AG04449 (cell line): ENCODE measurements at places on chromosomes 1 and 21.
A peak's percentile ranks its signal among the peaks of the same experiment; 100 is the strongest.

GRCh38 chr1:70420320-70420719, 9.3 kb downstream of the CTH start:
- no peak for DNase-seq

GRCh38 chr1:221149555-221150075, 270.4 kb downstream of the HLX start:
- no peak for DNase-seq

GRCh38 chr1:11527541-11528452, 48.8 kb downstream of the DISP3 start:
- DNase-seq = no peak

- peak; percentile 59 for DNase-seq
Observed at GRCh38 chr1:204213668-204214662, at the start of gene GOLT1A. Gene GOLT1A (minus strand): TSS chr1:204213988. CDS start chr1:204213906, 82 bp downstream.

- no peak for DNase-seq
Observed at GRCh38 chr1:171961861-171962260, 120.6 kb downstream of the DNM3 start.

- no peak for DNase-seq
Observed at GRCh38 chr1:158930504-158930903, 848 bp upstream of the PYHIN1 start.

GRCh38 chr1:154495496-154496273, 6.3 kb upstream of the TDRD10 start:
- DNase-seq = no peak

DNA sequence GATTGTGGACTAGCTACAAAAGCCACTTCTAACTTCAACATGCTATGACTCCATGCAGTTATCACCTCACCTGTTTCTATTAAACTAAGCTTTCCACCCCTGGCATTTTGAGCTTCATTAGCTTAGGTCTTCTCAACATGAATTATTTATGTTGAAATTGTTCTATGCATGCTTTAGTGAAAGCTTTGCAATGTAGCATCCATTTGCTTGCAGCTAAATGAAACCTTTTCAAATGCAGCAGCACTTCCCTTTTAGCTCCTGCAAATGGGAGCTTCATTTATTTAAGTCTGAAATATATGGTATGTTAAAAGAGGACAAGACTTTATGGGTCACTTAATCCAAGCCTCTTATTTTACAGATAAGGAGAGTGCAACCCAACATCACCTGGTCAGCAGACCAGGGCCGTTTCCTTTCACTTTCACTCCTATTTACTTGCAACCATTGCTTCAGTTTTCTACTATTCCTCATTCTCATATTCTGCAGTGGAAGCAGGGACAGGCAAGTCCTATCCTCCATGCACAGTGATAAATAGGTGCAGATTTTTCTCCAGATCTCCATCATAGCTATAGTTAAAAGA, 56.4 kb upstream of the SAMSN1 start:
- no peak for DNase-seq

GRCh38 chr1:177897281-177897997, 72.4 kb downstream of the SEC16B start:
- no peak for DNase-seq

DNA sequence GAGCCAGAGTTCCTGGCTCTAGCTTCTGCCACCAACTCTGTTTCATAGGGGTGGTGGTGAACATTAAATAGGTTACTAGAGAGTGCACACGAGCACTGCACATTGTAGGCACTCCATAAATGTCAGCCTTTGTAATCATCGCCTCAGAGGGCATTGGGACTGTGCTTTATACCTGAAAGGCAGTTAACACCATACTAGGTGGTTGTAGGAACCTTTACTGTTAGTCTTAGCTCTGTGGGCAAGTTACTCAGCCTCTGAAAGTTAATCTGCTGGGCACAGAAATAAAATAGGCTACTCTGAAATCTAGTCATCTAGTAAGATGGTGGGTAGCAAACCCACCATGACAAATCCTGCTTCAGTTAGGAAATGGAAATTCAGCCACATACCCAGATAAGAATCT, 37.6 kb downstream of the ARID1A start:
- no peak for DNase-seq

DNA sequence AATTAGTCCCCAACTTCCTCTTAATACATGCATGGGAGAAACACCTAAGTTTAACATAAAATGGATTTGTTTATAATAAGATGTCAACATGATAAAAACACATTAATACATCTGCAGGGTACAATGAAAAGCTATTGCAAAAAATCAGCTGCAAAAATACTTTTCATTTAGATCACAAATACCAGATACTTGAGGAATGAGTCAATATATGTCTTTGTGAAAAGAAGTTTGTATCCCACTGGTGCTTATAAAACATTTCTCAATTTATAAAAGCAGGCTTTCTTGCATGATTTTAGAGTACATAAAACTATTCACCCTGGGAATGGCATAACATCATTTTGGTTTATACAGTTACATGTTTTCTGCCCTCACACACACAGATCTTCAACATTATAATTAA, 18.6 kb upstream of the PRKAA2 start:
- peak; percentile 10 for DNase-seq

DNA sequence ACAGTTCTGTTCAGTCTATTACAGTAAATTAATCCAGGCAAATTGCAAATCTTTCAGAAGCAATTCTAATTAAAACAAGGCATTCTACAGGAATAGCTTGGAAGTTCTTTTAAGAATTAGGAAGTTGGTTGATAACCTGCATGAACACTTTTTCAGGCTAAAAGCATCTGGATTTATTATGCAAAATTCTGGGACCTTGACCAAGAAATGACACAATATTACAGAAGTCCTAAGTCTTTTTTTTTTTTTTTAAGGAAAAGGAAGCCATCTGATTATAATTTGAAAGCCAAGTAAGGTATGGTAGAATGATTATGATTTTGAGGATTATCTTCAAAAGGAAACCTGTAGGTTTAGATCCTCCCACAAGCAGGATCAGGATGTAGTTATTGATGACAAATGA, 74.7 kb upstream of the KCNK2 start:
- DNase-seq = no peak

DNA sequence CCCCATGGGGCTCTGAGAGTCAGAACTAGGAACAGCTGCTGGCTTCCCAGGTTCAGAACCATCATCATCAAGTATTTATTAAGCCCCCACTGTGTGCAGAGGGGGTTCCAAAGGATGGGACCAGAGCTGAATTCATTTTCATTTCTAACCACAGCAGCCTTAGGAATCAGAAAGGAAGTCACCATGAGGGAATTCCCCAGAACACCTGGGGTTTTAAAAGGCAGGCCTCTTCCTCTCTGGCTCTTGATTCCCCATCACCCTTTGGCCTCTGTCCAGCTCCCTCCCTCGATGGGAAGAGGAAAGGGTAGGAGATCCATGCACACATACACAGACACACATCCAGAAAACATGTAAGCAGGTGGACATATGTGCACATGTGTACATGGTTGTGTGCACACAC, 1.3 kb upstream of the KCNN3 start:
- DNase-seq = no peak

DNA sequence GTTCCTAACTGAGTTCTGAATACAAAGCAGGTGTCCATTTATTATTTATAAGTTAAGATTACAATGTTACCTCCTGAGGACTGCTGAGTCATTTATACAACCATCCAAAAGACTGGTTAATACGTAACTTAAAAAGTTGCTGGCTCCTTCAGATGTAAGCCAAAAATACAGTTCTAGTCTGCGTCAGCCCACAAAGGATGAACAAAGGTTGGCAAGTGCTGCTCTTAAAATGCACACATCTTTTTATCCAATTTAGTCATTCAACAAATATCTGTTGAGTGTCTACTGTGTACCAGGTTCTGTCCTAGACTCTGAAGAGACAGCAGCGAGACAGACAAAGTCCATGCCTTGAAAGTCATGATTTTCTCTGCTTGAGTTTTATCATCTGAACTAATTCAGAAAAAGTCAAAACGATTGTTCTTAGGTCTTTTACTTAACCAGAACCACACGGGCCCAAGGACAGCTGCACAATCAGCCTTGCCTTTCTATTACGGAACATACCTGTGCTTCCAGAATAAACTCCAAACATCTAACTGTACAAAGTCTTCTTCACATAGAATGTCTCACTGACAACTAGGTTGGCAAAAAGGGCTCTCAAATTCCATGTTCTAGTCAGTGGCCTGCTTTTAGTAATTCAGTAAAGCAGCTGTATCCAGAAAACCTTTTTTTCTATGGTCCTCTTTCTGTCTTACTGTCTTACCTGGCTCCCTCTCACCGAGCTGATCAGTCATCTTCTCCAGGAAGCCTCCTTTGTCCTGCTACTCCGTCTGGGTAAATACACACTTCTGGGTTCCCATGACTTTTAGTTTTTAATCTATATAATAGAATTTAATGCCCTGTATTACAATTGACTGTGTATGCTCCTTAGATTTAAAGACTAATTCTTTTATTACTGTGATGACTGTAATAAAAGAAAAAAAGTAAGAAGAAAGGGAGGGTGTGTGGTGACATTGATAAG, 15.5 kb upstream of the CNN3 start:
- DNase-seq = no peak

DNA sequence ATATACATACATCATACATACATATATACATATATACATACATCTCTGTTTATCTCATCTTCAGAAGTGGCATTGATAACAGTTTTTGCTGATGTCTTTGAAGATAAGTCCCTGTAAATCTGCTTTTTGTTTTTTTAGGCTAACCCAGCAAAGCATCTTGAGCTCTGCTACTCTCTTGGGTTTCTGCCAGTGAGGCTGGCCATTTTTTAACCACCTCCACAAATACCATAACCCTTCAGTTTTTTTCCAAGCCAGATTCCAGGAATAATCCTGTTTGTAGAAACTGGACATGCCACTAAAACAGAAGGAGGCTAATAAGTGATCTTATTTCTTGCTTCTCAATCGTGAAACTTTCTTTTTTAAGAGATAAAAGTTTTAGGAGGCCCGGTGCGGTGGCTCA, 21.6 kb downstream of the SDHC start:
- DNase-seq = no peak

DNA sequence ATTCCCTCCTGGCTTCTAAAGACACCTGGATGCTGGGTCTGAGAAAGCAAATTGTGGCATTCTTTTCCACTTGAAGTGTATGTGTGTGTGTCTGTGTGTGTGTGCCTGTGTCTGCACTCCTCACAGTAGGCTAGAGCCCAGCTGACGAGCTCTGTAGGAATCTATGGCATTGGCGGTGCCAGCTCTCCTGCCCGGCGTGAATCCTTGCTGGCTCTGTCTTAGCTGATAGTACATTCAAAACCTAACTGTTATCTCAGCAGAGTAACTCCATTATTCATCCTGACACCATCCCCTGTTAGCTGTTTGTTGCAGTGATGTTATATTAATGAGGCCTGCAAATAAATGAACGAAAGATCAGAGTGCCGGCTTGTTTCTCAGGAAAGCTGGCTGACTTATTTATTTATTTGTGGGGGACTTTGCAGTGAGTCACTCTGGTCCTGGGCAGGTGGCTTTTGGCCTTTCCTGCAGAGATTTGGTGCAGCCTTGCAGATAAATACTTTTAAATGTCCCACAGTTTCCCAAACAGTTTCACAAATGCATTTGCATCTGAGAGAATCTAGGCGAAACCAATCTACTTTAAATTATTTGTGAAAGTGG, 160.6 kb upstream of the CD34 start:
- DNase-seq = no peak

DNA sequence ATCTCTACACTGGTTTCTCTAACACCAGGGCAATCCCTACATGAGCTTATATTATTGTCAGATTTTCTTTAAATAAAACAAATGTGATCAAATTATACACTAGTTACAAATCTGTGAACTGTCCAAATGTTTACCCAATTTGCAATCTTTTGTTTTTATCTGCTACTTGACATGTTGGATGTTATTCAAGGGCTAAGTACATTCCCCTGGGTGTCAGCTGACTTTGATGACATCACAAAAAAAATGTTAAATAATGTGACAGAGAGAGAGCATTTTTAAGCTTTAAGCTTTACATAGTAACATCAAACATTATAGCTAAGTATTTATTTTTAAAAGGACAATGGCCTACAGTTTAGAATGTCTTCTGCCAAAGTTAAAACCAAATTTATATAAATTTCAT, 431.3 kb upstream of the PKN2 start:
- no peak for DNase-seq

DNA sequence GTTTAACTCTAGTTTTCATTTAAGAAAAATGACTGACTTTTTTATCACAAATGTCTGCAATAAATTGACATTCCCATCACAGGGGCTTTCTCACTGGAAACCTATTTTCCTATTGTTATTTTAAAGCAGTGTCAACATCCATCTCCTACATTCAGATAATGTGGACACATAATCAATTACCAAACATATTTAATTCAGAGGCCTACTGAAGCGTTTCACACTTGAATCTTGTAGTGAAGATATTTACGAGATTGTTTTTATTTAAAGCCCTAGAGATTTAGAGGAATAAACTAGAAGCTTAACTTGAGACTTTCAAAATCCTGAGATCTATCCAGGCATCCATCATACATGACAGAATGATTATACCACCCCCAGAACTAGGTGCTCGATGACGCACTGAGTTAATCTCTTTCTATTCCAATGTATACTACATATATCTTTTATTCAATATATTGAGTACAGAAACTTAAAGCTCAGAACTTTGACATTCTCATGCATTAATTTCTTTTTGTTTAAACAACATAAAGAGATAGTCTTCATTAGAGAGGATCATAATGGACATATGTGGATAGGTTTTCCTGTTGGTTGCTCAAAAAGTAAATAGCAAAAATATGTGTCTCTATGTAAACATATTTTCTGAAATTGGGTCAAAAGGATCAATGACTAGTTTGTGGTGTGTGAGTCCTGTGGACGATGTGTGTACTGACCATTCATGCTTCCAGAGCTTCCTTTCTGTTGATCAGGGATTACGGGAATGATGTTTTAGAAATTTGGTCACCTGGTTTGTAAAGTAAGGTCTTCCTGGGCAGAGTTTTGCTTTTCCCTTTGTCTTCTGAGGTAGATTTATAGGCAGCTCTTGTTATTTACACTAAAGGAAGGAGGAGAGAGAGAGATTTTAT, 171.5 kb upstream of the HMCN1 start:
- no peak for DNase-seq

- DNase-seq = peak; percentile 52
Observed at GRCh38 chr1:81800695-81801650, at the start of gene ADGRL2. Gene ADGRL2 (plus strand): TSS chr1:81800934. CDS start chr1:81836985, 36,051 bp downstream.

DNA sequence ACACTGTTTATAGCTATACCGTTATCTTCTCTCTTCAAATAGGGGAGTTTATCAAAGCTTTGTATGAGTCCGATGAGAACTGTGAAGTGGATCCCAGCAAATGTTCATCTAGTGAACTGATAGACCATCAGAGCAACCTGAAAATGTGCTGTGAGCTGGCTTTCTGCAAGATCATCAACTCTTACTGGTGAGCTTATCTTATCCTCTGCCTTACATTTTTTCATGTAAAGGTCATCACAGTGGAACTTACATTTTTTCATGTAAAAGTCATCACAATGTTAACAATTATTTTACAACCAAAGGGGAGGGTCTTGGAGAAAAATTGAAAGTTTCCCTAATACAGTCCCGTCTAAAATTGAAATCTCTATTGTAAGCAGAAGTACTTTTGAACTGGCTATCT, 45.2 kb downstream of the CLEC20A start:
- DNase-seq = no peak

DNA sequence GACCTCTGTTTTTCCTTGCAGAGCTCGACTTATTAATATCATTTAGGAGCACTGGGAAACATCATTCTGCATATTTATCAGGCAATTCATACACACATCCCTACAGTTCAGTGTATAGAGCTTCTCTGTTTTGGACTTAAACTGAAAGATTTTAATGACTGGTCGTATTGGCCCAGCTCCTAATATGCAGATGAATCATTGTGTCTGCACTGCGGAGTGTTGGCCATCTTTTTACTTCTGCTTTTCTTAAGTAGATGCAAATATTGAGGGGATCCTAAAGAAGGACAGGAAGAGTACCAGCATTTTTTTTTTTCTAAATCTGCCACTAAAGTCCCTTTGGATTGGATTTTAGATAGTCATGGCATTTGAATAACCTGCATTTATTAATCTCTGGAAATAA, 154.8 kb downstream of the BACH1 start:
- no peak for DNase-seq
